ENCODE measurements at places on chromosomes 2 and 18. TPM values are rescaled to one million over a fixed set of nuclear protein-coding genes. Genes with fewer than 3 reads are reported as not detected.

The CYP26B1 gene
- total RNA-seq = 5.4 TPM

The SP140 gene
- total RNA-seq = 0.32 TPM

DNA sequence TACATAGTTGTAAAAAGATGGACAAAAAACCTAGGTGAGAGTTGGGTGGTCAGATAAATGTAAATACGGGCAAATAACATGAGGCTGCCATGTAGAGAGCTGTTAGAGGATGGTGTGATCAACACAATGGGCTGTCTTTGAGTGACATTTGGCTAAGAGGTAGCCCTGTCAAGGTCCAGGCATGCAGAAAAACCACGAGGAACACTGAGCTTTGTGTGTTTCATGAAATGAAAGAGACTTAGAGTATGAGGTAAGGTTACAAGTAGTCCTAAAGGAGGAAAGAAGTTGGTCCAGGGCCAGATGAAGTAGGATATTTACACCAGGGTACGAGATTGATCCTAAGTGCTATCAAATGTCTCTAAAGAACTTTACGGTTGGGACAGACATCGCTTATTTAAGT is 160.9 kb downstream of the RDH14 start:
- no peak for DNase-seq

GRCh38 chr2:151410485-151410834 is 758 bp downstream of the RIF1 start:
- no peak for DNase-seq
